Spinal cord (tissue), 10 donors: ENCODE measurements at places on chromosomes 1 and 21. TPM values are rescaled to one million over a fixed set of nuclear protein-coding genes. Genes with fewer than 3 reads are reported as not detected.
A peak's percentile ranks its signal among the peaks of the same experiment; 100 is the strongest.

Gene AMY2A
- total RNA-seq, result 0.69 TPM

Gene FAM72D
- 0.94 TPM for total RNA-seq

Gene DPH2
- total RNA-seq, result 15.4 TPM

Gene SPRR2F
- total RNA-seq, result not detected

Gene PPIAL4G
- 0.20 TPM for total RNA-seq

Gene RCAN3
- total RNA-seq, result 19.9 TPM

Gene C8A
- not detected for total RNA-seq

Gene TRAF3IP3
- total RNA-seq, result 2.8 TPM

Gene SOD1
- 157 TPM for total RNA-seq

Gene CD160
- total RNA-seq, result 0.11 TPM

Gene RNU1-3
- 4,182 TPM for total RNA-seq

Gene CYP4A11
- total RNA-seq, result 0.72 TPM

Gene MROH7
- total RNA-seq, result 10.1 TPM

Gene KANK4
- total RNA-seq, result 22.9 TPM

Gene LRRC53
- 0.40 TPM for total RNA-seq

Gene CELA3A
- total RNA-seq, result not detected

Gene LAX1
- 0.11 TPM for total RNA-seq

Gene A3GALT2
- not detected for total RNA-seq

DNA sequence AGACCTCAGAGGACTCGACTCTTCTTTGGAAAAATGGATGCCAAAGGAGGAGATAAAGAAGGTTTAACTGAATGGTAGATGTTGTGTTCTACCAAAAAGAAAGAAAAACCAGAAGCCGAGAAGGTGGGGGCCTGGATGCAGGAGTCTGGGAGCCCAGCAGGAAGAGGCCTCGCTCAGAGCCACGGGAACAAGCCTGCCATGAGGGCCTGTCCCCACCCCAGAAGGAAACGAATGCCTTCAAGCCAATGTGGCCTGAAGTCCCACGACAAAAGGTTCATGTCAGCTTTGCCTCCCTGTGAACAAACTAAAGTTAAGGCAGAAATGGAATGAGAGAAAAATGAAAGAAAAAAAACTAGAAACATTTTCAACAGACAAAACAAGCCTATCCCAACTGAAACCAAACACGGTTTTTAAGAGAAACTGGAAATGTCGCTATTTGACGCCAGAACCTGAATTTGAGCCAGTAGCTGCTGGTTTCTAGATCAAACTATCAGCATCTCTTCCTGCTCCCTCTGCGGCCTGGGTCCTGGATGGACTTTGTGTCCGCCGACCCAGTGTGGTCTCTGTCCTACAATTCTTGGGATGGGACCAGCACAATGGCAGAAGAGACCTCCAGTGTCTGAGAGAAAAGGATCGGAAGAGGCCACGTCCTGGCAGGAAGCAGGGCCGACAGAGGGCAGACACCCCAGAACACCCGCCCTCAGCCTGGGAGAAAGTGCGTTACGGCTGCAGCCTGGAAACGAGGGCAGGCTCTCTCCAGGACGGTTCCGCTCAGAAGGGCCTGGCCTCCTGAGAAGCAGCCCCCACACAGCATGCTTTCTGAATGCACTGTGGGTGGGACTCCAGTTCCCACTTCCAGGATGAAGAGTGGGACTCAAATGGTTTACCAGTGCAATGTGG is 35.2 kb downstream of the SLC45A1 start:
- DNase-seq, result no peak

DNA sequence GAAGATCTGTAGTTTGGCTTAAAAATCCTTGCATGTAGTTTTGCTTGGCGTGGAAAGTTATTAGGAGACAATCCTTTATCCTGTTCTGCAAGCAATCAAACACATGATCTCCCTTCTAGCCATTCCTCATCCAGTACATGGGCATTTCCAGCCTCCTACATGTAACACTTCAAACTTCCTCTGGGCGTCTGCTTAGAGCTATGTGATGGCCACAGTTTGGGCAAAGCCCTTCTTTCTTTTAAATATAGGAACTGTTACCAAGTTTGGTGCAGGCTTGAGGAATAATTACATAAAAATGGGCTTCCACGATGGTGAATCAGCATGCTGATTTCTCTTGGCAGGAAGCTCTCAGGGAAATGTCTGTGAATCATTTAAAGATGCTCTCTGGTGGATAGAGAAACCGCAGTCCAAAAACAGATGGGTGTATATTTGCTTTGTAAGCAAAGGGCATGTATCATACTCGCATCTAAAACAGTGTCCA is 176.9 kb upstream of the FMN2 start:
- DNase-seq, result no peak

- no peak for DNase-seq
Measured at GRCh38 chr1:26066857-26067256, 573 bp downstream of the TRIM63 start.

- DNase-seq, result no peak
Measured at GRCh38 chr1:232260045-232260444, 369.9 kb downstream of the SIPA1L2 start.

DNA sequence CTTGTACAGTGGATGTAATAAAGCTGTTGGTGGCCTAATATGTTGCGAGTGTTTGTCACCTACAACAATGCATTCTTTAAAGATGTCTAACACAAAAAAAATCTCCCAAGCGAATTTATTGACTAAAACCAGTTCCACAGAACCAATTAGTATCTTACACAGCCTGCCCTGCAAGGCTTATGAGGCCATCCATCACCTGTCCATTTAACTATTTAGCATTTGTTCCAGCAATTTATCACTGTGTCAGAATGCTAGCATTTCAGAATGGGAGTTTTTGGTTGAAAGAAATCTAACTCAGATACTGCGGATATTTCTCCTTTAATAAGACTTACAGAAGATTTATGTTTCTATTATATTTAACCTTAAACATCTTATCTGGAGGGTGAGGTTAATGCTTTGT is 831.1 kb upstream of the PRMT6 start:
- no peak for DNase-seq

GRCh38 chr1:101025283-101025656 is 314 bp downstream of the DPH5 start:
- DNase-seq, result peak; percentile 15

- DNase-seq, result peak; percentile 85
Measured at GRCh38 chr1:50109647-50110075, 941 bp downstream of the ELAVL4 start.

DNA sequence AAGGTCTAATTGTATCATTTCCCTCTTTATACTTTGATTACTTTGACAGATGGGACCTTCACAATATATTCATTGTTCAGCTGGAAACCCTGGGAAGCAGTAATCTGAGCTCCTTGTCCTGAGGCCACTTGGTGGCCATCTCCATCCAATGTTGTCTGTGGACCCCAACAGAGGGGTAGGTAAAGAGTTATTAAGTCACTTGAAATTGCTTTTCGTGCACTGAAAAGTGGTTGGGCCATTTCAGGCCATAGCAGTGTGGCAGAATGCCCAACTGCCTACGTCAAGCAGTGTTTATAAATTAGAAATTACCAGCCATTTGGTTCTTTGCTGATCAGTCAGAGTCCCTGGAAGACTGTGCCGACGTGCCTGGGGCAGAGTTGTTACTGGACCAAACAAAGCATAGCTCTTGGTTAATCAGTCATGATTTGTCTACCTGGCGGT is 308.3 kb upstream of the USP25 start:
- no peak for DNase-seq

- no peak for DNase-seq
Measured at GRCh38 chr1:10617931-10618885, 143.5 kb downstream of the PEX14 start.

DNA sequence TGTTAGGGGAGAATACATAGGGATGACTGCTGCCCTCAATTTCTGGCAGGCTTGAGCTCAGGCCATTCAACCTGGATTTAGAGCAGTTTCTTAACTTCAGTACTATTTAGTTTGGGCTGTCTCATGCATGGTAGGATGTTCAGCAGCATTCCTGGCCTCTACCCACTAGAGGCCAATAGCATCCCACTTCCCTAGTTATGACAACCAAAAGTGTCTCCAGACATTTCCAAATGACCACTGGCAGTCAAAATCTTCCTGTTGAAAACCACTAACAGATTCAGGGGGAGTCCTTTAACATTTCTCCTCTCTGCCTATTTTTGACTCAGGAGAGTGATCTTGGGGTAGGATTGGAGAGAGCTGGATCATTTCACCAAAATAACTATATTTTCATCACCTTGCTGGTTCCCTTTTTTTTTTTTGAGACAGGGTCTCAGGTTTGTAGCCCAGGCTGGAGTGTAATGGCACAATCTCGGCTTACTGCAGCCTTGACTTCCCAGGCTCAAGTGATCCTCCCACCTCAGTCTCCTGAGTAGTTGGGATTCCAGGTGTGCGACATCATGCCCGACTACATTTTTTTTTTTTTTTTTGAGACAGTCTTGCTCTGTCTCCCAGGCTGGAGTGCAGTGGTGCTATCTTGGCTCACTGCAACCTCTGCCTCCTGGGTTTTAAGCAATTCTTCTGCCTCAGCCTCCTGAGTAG is 8.7 kb downstream of the GNAT2 start:
- no peak for DNase-seq

DNA sequence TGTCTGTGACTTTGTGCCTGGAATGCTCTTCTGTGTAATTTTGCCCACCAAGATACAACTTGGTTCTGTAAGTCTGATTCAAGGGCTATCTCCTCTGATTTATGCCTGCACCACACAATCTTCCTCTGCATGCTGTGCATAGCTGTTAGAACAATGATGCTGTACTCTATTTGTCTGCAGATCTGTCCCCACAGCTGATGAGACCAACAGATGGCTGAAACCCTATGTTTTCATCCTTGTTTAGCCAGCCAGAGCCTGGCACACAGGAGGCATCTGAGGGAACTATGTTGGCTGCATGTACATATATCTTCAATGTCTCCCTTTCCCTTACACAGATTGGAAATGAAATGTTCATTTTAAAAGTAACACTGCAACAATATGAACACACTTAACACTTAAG is 58.0 kb upstream of the ABCA4 start:
- no peak for DNase-seq

GRCh38 chr1:160739098-160739511 is at the start of gene SLAMF7:
SLAMF7 (plus strand) TSS chr1:160739247; CDS start chr1:160739302, 55 bp downstream.
- no peak for DNase-seq

GRCh38 chr1:231612393-231613089 is 14.0 kb upstream of the DISC1 start:
- no peak for DNase-seq

DNA sequence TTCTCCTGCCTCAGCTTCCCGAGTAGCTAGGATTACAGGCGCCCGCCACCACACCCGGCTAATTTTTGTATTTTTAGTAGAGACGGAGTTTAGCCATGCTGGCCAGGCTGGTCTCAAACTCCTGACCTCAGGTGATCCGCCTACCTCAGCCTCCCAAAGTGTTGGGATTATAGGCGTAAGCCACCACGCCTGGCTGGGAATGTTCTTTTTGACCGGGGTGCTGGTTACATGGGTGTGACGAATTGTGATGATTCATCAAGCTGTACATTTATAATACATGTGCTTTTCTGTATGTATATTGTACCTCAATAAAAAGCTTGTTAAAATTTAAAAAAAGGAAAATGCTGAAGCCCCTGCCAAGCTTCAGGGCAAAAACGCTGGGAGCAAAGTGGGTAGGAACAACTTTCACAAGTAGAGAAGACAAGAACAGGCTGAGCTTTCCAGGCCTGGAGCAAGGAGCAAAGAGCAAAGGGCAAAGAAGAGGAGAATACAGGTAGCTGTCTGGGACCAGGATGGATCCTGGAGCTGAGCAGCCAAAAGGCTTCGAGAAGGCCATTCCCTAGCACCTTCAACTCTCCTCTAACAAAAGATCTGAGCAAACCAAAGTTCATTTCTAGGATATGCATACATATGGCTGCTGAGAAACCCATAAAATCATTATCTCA is 20.5 kb upstream of the YRDC start:
- DNase-seq, result no peak

- no peak for DNase-seq
Measured at GRCh38 chr21:29751473-29752185, 188.2 kb downstream of the GRIK1 start.
